ENCODE measurements at places on chromosomes 1 and 21.

DNA sequence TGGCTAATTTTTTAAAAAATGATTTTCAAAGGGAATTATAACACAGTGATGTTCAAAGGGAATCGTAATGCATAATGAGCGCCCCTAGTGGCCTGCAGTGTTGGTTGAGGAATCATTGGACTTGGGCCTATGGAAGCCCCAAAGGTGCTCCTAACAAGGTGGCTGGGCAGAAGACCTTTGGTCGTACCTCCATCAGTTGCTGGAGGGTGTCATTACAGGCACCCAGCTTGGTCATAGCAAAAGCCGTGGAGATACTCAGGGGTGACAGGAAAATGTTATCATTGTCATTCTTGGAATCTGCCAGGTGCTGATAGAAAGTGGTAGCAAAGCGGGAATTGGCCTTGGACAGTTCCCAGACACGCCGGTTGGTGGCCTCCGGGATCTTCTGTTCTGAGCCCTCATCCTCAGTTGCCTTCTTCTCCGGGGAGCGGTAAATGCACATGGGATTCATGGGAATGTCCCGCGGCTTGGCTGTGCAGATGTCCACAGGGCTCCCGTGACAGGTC is 2.7 kb downstream of the SERPINC1 start:
- no peak for DNase-seq

DNA sequence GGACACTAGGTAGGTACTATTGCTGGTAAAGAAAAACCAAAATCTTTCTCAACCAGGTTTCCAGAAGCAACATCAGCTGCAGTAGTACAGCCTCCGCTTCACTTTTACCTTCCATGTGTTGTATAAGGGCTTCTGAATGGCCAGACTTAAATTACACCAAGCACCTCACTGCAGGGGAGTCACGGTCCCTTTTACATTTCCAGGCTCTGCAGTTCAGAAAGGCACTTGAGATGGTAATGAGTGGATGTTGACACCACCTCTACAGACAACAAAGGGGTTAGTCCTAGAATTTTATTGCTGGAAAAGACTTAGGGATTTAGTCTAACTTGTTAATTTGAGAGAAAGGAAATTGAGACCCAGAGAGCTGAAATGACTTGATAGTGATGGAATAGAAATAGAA is 12.0 kb upstream of the DUSP12 start:
- no peak for DNase-seq

DNA sequence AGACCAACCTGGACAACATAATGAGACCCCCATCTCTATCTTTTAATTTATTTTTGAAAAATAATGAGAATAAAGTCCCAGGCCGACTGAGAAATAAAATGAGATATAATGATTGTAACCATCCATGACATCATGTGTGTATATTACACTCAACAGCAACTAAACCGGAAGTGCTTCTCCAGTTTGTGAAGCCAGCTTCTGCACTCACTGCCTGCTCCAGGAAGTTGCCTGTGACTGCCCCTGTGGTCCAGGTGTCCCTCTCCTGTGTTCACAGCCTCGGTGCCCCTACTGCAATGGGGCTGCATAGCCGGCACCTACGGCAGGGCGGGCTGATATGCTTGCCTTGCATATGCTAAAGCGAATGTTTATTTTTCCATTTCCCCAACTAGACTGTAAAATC is 68.3 kb downstream of the SSBP3 start:
- DNase-seq, result no peak

- peak; percentile 18 for DNase-seq
These were observed 35.4 kb upstream of the LHX4 start for GRCh38 chr1:180194546-180195207.

DNA sequence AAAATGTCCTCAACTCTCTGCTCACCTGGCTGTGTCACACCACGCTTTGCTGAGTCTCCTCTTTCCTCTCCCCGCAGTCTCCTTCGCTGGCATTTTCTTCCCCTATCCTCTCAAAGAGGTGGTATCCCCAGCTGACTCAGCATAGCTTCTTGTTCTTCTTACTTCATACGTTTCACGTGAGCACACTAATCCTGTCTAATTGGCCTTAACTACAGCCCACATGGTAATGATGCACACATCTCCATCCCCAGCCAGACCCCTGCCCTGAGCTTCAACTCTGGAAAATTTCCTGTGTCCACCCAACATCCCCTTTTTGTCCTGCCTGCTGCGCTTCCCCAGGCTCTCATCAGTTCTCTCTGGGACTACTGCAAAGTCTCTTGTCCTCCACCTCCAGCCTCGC is 169.8 kb downstream of the TTLL7 start:
- no peak for DNase-seq

DNA sequence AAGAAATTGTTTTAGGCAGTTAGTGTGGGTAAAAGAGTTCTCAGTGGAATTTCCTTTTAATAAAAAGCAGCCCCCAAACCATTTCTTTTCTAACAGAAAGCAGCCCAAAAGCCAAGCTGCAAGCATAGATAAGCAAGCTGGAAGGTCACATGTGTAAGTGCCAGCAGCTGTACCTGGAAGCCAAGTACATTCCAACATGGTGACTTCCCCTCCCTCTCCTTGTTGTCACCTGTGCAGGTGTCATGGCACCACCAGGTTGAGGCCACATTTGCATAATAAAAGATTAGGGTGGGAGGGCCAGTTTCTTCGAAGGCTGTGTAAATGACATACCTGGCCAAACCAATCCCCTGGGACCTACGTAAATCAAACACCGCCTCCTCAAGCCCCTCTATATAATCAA is 240.3 kb upstream of the RAB4A start:
- DNase-seq, result no peak

DNA sequence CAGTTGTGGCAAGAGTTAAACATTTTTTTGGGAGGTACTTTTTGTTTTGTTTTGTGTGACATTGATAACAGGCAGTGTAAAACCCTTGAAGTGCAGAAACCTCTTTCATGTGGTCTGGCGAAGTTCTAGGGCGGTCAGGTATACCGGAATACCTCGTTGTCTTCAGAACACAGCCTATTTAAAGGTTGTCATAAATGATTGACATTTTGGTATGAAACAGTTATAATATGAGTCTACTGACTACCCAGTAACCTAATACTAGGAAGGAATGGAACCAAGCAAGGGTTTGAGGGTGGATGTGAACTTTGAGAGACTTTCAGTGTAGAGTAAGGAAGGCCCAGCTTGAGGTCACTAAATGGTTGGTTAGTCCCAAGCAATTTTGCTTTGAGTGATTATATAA is 40.5 kb downstream of the PATJ start:
- DNase-seq, result no peak

DNA sequence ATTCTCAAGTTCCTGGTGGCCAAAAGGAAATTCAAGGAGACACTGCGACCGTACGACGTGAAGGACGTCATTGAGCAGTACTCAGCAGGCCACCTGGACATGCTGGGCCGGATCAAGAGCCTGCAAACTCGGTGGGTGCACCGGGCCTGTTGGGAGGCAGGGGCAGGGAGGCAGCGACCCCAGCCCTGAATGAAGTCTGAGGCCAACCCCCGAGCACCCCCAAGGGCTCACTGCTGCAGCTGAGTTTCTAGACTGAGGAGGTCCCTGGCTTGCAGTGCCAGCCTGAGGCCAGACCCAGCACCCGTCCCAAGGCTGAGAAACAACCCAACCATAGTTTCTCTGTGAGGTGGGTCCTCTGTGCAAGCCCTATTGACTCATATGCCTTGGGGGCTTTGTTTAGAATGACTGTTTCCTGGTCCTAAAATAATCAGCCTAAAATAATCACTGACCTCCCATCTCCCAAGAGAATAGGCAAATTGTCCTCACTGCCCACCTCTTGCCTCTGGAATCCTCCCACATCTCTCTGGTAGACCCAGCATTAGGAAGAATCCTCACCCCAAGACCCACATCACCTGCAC is 27.1 kb downstream of the CITED4 start:
- DNase-seq, result no peak

DNA sequence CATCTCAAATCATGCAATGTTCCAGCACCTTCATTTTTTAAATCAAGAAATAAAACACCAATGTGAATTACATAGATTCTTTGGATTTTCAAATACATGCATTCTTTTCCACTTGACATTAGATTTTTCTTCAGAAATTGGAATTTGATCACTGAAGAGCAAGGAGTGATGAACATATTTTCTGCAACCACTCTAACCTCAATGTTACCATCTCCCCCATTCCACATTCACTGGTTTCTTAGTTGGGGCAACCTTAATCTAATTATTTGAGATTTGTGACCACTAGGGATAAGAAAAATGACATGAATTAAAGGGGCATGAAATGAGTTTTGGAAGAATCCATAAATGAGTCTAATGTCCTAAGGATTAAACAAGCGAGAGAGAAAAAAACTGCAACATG is 168.7 kb upstream of the NR5A2 start:
- no peak for DNase-seq

- DNase-seq, result no peak
These were observed 281.0 kb upstream of the POU3F1 start for GRCh38 chr1:38327559-38327973.

DNA sequence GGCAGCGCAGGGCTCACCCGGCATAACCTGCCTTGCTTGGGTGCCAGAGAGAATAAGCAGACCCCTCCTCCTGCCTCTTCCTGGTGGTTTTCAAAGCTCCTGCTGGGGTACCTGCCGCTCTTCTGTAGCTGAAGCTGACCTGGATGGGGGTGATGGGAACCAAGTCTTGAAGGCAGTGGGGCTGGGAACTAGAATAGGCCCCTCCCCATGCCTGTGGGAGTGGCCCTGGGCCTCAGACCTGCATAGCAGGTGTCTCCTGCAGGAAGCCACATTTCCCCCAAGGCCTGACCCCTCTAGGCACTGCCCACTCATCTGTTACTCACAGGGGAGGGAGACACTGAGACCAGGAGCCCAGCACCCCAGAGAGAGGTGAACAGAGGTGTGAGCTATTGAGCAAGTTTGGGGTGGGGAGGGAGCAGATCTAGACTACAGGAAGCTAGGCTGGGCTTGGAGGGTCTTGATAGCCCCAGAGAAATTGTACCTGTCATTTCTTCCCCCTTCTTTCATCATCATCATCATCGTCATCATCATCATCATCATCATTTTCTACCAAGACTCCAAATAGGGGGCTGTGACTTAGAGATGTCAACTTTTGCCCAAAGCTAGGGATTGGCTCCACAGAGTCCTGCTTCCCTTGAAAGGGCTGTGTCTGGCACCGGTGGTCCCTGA is 10.1 kb downstream of the PADI1 start:
- no peak for DNase-seq

DNA sequence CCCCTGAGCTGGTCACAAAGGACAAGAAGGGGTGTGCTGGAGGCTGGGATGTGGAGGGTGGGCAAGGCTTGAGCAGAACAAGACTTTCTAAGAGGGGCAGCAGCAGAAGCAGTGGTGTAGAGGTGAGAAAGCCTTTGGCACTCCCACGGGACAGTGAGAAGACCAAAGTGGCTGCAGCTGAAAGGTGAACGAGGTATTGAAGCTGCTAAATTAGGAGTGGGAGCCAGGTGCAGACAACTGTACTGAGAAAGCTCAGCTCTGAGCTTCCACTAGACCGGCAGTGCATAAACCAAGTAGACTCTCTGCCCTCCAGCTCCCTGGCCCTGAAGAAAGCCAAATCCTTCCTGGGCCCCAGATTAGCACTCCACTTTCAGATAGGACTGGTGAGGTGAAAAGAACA is 93.0 kb downstream of the VWA5B1 start:
- no peak for DNase-seq

GRCh38 chr1:157137408-157138219 is 581 bp downstream of the ETV3 start:
- DNase-seq, result no peak

DNA sequence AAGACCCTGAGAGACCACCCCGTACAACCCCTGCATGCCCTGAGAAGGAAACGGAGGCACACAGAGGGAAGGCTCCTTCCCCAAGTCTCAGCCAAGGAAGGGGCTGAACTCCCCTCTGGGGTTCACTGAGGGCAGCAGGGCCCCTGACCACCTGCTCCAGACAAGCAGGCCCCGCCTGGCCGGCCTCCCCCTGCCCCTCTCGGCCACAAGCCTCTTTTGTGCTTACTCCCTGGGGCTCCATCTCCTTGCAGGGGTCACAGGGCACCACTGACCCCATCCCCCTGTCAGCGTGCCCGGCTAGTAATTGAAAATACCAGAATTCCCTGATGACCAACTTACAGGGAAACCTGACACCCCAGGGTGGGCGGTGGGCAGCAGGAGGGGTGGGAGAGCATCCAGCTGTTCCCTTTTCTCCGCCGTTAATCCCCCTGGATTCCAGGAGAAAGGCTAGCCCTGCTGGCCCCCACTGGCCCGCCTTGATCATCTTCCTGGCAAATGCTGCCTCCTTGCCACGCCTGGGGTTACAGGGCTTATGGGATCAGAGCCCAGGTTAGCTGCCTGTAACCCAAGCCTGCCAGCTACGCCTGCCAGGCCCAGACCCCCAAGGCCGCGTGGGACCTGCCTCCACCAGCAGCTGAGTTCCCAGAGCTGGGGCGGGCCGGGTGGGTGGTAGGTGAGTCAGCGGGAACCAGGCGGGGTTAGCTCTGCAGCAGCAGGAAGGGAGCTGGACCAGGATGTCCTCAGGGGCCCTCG is 96.1 kb downstream of the LACTBL1 start:
- peak; percentile 70 for DNase-seq

GRCh38 chr1:220084460-220084859 is 5.1 kb downstream of the BPNT1 start:
- DNase-seq, result no peak

GRCh38 chr1:164644774-164645644 is 86.0 kb downstream of the PBX1 start:
- DNase-seq, result peak; percentile 58

GRCh38 chr1:212858461-212859265 is 588 bp downstream of the FLVCR1 start:
- DNase-seq, result peak; percentile 61

- no peak for DNase-seq
These were observed 89.9 kb downstream of the RAVER2 start for GRCh38 chr1:64834734-64835133.

- DNase-seq, result peak; percentile 23
These were observed 53.8 kb downstream of the TRIM11 start for GRCh38 chr1:228352677-228353481.

DNA sequence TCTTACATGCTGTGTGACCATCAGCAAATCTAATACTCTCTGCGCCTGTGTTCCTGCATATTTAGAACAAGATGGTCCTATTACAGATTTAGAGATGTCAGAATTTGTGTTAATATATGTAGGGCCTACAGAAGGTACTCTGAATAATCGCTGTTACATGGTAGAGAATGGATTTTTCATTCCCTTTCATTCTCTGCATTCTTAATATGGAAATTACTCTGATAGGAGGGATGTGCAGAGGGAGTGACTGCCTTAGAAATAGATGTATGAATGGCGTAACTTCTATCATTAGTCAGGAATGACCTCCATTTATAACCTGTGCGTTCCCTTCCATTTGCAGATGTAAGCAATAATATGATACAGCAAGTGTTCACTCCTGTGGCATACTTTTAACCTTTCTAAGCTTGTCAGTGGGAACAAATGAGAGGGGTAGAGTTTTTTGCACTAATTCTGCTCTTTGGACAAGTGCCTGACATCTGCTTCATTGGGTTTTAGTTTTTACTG is 45.6 kb downstream of the MIA3 start:
- no peak for DNase-seq

DNA sequence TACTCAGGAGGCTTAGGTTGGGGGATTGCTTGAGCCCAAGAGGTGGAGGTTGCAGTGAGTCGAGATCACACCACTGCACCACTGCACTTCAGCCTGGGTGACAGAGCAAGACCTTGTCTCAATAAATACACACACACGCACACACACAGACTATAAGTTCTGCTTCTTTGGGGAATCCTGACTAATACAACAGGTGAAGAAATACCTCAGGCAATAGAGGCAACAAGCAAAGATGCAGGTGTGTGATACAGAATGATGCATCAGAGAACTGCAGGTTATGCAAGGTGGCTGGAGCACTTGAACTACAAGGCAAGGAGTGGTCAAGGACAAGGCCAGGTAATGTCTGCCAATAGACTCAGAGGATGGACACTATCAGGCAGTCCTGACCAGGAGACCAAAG is 117.6 kb upstream of the ZNF678 start:
- DNase-seq, result no peak

- no peak for DNase-seq
These were observed 97.1 kb upstream of the ESRRG start for GRCh38 chr1:216820345-216820744.
